ENCODE measurements at places on chromosomes 2 and 18.
A peak's percentile ranks its signal among the peaks of the same experiment; 100 is the strongest.

DNA sequence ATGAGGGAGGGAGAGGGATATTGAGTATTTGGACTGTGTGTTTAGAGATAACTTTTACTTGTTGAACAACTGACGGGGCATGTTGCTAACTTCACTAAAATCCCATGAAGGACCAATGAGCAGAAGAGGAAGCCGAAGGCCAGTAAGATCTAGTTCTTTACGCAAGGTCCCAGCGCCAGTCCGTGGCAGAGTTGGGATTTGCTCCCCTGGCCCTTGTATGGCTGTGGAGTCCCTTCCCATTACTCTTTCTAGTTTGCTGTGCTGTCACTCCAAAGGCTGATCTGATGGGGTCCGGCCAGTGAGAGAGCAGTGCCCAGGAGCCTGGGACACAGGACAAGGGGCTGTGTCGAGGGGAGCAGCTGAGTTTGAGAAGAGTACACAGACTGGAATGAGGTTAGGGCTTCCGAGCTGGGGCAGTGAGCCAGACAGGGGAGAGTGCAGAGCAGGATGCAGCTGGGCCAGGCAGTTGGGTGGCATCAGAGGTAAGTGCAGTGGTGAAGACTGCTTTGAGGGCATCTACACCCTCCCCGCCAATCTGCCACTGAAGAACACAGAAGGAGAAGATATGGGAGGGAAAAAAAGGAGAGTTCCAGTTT, 692.9 kb upstream of the HS6ST1 start:
- DNase-seq, result no peak

DNA sequence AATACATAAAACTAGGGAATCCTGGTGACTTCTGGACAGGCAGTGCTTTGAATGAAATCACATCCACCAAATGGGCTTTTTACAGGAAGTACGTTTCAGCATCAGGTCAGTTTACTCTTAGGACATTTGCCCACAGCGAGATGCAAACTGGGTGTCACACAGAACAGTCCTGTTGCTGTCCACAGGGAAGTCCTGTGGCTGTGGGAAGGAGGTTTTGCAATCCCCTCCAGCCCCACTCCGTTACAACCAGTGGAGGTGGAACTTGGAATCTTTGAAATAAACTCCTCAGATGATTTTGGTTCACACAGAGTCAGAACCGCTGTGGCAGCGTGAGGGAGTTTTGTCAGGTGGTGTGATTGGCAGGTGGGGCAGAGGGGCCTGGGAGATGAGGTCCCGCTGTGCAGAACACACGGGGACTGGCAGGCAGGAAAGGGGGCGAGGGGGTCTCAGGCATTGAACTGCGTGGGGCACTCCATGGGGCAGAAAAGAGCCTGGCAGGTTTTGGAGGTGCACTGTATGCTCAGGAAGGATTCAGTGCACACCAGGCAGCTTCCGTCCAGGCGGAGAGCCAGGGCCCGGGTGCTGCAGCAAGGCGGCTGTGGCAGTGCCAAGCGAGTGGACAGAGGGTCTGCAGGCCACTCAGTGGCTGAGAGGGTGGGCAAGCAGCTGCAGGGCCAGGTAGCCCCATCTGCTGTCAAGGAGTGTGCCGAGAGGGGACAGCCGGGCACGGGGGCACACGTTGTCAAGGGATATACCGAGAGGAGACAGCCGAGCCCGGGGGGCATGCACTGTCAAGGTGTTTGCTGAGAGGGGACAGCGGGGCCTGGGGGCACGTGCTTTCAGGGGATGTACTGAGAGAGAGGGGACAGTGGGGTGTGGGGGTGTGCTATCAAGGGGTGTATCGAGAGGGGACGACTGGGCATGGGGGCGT, 148.7 kb downstream of the LDLRAD4 start:
- DNase-seq, result no peak

DNA sequence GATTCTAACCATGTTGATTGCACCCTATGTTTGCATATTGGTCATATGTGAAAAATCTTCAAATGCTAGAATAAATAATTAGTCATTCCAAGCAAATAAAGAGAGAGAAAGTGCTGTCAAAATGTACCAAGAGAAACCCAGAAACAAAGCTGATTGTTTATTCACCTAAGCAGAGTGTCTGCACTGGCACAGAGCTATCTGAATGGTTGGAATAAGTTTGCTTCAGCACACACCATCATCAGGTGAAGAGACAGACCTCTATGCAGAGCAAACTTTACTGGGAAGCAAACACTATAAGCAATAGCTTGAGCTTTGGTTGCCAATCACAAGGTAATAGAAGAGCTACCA, 25.4 kb downstream of the DSG4 start:
- DNase-seq, result no peak

- no peak for DNase-seq
Measured at GRCh38 chr2:39470580-39470979, 33.5 kb upstream of the MAP4K3 start.

- DNase-seq, result no peak
Measured at GRCh38 chr18:37019157-37019827, 190.4 kb downstream of the KIAA1328 start.

GRCh38 chr2:190425221-190425866, 17.2 kb downstream of the MFSD6 start:
- DNase-seq, result no peak

DNA sequence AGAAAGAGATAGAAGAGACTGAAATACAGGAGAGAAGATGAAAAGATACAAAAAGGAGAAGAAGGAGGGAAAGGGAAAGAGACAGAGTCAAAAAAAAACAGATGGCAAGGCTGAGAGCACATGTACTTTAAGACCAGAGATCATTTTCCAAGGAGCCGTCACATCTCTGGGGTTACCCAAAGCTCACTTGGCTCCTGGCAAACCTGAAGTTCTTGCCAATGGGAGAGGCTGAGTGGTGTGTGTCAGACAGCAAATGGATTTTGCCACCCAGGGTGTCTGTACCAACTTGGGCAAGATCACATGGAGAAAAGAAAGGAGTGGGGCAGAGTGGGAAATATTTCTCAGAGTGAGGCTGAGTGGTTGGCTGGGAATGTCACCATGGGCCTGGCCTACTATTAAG, 219.3 kb upstream of the TNP1 start:
- no peak for DNase-seq

DNA sequence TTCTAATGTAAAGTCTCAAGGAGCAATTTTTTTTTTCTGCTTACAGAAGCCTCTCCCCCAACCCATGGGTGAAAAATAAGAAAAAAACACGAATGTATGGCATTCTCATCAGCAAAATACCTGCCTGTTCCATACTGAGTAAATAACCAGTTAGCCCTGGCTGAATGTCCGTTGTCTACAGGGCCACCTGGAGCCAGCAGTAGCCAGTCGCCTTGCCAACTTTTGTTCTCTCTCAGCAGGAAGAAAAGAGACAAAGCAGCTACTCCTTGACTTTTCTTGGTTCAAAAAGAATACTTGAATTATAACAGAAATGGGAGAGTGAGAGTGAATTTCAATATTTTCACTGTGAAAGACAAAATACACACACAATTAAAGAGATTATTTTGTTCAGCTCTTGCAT, 532.9 kb upstream of the CRIM1 start:
- no peak for DNase-seq

DNA sequence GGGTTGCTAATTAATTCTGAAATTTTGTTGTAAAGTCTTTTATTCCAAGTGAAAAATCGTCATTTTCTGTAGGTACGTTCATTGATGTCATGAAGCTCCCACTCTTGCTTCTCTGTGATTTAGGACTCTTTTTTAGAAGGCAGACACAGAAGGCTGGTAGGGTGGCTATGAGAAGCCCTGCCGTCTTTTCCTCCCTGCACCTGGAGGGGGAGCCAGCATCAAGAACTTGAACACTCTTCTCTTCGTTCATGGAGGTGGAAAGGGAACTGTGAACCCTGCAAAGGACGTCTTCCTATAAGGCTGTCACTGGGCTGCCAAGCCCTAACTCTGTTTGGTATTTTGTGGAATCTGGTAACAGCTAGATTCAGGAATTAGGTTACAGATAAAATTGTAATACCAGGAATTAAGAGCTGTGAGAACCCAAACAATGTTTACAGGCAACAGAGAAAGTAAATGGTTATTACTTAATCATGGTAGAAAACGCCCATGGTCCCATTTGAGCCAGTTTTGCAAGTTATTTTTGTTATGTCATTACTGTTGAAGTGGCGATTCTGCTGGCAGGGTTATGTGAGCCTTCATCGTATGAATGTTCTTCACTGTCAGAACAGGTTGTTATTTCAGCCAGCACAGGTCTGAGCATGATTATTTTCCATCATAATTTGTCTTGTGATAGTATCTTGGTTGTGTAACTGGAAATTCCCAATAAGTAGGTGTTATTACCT, 112.2 kb downstream of the OSBPL6 start:
- peak; percentile 14 for DNase-seq

DNA sequence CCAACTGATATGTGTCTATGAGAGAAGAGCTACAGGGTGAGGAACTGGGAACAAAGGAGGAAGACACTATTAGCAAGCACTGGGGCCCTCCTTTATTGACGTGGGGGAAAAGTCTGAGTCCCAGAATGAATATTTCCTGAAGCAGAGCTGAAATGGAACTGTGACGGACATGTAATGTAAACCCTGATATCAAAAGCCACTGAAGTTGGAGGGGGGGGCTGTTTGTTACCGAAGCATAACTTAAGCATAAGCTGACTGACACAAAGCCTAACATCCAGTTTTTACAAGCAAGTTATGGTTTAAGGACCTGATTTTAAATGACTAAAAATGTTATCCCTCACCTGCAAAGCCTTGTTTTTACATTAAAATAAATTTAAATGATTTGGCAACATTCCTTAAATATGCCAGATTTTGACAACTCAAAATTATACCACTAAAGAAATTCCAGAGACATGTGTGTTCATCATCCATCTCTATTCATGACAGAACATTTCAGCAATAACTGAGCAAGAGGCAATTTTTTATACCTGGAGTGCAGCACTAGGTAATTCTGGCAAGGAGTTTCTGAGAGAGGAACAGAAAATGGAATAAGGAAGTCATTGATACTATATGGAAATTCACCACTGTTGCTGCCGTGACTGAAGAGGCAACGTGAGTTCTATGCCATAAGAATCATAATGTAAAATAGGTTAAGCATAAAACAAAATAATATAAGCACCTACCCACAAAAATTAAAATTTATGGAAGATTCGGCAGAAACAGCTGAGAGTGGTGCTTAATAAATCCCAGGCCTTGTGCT, 186.0 kb downstream of the AFF3 start:
- no peak for DNase-seq

GRCh38 chr2:241479026-241479898, 29.1 kb downstream of the STK25 start:
- DNase-seq, result no peak

DNA sequence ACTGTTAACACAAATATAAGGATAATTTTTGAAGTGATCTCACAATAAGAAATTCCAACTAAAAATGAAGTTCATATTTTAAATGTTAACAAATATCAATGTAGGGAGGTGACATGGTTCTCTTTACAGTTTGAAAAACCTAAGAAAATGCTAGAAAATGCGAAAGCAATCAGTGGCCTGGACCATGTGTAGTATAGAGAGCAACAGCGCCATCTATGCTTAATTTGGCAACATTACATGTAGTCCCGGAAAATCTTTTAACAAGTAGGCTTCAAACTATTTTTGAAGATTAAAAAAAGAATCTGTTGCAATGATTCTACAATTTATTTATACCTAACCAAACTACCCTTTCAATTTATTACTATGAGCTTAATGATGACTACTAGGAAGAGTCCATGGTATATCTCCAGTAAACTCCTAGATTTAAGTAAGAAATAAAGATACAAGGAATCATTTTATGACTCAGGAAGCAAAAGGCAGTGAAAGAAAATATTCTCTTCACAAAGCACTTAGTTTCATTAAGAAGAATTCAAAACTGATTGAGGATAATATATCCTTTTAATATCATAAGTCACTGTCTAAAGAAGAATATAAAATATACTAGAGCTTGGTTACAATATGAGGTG, 33.3 kb downstream of the NDUFA10 start:
- DNase-seq, result no peak

- DNase-seq, result peak; percentile 21
Measured at GRCh38 chr2:44479127-44479887, 117.6 kb downstream of the CAMKMT start.

- no peak for DNase-seq
Measured at GRCh38 chr2:182650704-182651103, 65.4 kb upstream of the DNAJC10 start.

DNA sequence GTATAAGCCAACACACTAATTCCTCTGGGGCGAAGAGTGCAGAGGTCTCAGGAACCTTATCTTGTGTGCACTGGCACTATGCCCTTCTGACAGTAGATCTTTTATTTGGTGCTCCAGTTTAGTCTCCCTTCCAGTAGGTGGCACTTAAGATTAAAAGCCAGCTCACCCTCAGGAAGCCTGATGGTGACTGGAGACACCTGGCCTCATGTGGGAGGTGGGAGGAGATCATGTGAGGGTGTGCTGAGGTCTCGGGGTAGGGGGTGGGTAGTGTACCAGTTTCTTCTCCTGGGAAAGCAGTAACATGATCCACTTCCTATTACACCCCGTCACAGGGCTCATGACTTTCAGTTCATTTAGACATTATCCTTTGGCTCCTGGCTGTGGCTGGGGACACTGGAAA, 654.9 kb downstream of the ADCYAP1 start:
- DNase-seq, result no peak

- no peak for DNase-seq
Measured at GRCh38 chr2:211203986-211204385, 647.6 kb downstream of the CPS1 start.

Measured in D721Med (cell line).